HepG2 (cell line): ENCODE measurements at places on chromosomes 5 and 9.

DNA sequence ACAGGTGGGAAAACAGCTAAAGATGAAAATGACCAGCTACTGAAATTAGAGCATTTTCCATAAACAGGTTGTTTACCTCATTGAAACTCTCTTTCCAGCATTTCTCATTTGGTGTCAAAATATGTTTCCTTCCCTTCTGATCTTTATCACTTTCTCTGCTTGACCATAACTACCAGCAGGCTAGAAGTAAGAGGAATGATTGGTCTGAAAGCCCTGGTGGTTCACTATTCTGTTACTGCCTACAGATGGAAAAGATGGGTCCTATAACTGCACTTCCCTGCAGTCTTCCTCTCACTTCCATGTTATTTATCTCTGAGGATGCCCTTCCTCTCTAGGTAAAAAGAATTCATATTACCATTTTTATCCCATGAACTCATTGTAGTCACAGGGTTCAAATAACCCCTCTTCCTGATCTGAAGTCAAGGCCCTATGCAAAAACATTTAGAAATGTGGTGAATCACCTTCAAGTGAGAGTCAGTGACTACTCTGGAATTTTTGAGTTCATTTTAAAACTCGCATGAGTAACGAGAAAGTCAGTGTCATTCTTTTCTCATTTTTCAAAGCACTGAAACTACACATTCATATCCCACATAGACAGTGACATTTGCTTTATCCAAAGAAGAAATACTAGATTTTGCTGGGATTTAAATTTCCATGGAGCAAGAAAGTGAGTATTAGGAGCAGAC, 51.7 kb downstream of the ZNF474 start:
- no peak for DNase-seq

- DNase-seq: no peak
These were observed 20.3 kb downstream of the POU5F2 start for GRCh38 chr5:93721071-93721470.

GRCh38 chr9:113131689-113132151, 19.1 kb upstream of the SLC31A2 start:
- no peak for DNase-seq

GRCh38 chr9:1404940-1405339, 354.8 kb downstream of the DMRT2 start:
- no peak for DNase-seq

- no peak for DNase-seq
These were observed 20.6 kb downstream of the GNAQ start for GRCh38 chr9:78011049-78011448.

- DNase-seq: no peak
These were observed 131.5 kb upstream of the GRHPR start for GRCh38 chr9:37290940-37291485.

DNA sequence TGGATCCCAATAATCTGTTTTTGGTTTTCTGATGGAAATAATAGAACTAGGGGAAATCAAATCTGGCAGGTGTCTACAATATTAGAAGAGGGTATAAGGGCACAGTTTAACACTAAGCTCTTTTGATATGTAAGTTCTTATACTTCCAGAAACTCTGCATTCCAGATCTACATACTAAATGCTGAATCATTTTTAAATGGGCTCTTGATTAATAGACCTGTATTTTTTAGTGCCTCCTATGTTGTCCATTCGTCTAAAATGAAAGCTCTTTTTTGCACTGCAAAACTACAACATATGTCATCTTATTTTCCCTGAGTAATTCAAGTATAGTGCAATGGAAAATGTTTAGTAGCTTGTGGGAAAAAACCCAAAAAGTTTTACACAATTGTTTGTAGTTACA, 44.2 kb downstream of the NR6A1 start:
- no peak for DNase-seq

GRCh38 chr5:43679214-43679613, 76.2 kb downstream of the NNT start:
- no peak for DNase-seq

- DNase-seq: no peak
These were observed 299.0 kb downstream of the TLR4 start for GRCh38 chr9:118003240-118003639.
